ENCODE measurements at places on chromosomes 16 and 17.

DNA sequence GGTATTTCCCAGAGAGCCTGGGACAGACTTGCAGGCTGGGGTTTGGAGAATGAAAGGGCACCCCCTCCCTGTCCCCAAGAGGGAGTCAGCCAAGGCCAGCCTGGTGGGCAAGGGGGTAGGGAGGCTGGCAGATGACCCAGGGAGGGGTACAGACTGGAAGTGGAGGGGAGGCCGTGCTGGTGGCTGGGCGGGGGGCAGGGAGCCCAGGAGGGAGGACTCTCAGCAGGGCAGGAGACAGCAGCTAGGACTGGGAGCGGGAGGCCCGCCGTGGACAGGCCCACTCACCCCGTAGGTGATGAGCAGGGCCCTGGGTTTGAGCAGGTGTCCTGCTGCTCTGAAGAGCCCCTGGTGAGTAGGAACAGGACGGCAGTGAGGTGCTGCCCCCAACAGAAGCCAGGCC is 1.1 kb downstream of the METTL26 start:
- DNase-seq = no peak

GRCh38 chr16:76210157-76210556 is 67.0 kb upstream of the CNTNAP4 start:
- no peak for DNase-seq

GRCh38 chr16:72083778-72084404 is 9.5 kb downstream of the TXNL4B start:
- no peak for DNase-seq

DNA sequence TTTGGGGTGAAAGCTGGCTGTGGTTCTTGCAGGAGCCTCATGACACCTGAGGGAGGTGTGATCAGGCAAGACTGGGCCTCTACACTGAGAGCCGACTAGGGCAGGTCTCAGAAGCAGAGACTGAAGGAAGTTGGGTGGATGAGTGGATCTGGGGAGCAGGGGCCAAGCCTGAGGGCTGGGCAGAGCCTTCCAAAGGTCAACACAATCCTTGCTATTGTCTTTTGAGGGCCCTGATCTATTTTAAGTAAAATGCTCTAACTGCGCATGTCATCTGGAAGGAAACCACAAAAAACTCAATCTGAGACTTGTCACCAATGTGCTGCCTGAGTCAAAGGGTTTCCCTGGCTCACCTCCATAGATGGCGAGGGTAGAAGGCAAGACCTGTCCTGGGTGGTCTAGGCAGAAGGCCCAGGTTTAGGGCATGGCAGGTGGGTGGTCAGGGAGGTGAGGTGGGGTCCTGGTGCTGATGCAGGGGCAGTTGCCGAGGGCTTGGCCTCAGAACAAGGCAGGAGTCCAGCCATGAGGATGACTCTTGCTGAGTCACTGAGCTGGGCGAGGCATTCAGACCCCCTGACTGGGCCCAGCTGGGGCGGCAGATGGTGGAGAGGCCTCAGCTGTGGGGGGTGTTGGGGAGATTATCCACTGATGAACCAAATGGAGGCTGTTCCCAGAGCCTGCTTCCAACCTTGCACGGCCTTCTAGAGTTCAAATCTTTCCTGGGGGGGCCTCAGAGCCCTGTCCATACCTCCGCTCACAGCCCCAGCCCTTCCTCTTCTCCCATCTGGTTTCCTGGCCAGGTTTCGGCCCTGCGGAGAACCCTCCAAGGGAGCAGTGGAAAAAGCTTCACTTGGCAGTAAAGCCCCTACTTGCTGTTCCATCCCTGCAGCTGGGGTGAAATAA is 5.1 kb downstream of the MVP start:
- DNase-seq = no peak

DNA sequence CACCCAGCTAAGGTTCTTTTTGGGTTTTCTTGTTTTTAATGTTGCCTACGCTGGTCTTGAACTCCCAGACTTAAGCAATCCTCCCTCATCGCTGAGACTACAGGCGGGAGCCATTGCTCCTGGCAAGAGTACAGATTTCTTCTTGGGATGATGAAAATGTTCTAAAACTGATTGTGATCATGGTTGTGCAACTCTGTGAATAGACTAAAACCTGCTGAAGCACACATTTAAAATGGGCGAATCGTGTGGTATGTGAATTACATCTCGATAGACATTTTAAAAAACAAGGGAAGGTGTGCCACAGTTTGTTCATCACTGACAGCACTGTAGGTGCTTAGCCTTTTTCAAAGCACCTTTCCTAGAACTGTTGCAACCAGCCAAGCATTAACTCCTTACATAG is 48.8 kb upstream of the CDH3 start:
- DNase-seq = no peak

- no peak for DNase-seq
Observed at GRCh38 chr16:88481851-88482250, 28.8 kb downstream of the ZFPM1 start.

DNA sequence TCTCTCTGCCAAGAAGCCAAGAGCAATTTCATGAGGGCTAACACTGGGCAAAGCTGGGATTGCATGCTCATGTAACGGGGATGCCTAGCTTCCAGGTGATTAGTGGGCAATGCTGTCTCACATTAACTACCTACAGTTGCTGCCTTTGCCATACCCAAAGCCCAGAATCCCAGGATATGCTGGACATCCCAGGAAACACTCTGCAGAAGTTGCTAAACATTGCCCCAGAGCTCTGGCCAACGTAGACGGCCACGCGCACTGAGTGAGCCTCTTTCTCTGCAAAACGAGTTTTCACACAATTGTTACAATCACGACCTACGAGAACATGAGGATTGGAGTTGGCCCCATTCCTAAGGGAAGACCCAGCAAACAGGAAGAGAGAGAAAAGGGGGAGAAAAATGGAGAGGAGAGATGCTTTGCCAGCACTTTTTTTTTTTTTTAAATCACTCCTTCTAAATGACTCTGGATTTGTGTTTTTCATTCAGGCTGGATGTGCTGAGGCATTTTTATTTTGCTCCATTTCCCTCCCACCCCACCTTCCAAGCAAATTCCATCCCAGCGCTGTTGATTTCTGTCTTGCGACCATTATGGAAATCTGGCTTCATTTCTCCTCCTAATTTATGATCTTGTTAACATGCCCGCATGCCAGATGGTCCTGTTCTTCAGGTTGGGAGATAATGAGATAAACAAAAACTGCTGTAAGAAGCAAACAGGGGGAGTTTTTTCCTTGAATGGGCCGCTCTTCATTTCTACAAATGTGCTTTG is 112.8 kb upstream of the DNAH9 start:
- DNase-seq = no peak

DNA sequence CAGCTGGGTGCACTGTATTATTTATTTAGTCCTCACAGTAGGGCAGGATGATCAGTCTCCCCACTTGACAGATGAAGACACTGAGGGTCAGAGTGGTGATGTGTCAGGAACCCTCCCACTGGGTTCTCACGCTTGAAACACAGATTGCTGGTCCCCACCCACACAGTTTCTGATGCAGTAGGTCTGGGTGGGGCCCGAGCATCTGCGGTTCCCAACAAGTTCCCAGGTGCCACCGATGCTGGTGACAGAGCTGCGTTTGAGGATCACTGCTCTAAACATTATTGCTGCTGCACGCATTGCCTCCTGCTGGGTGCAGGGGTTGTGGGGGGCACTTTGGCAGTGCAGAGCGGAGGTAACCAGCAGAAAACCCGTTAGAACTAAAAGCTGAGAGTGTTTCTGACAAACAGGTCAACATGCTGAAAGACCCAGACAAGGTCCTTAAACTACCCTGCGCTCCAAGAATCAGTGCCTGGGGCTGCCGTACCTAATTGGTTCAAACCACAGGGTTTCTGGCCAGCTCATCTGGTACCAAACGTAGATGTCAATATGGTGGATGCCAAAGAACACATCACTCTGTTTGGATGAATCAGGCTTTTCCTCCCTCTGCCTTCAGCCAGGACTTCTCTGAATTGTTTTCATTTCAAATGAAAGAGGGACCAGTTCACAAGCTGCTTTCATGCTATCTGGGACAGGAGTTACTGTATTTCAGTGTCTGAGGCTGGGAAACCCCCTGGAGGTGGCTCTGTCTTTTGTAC is 76.0 kb downstream of the ABCC1 start:
- no peak for DNase-seq

GRCh38 chr17:1649844-1650501 is at the start of gene RILP:
TSS of gene RILP (minus strand) at chr17:1649866. CDS start at chr17:1649804, 62 bp downstream.
- DNase-seq = peak; percentile 59

Measured in right forelimb (tissue), 1 donor.